CD4-positive, alpha-beta T cell treated with Interleukin-12 subunit alpha and Interleukin-12 subunit beta, for 1 hour (primary cell): ENCODE measurements at places on chromosomes 6 and 20.

- no peak for DNase-seq
These were observed 25.2 kb upstream of the NHSL1 start for GRCh38 chr6:138524526-138524925.

DNA sequence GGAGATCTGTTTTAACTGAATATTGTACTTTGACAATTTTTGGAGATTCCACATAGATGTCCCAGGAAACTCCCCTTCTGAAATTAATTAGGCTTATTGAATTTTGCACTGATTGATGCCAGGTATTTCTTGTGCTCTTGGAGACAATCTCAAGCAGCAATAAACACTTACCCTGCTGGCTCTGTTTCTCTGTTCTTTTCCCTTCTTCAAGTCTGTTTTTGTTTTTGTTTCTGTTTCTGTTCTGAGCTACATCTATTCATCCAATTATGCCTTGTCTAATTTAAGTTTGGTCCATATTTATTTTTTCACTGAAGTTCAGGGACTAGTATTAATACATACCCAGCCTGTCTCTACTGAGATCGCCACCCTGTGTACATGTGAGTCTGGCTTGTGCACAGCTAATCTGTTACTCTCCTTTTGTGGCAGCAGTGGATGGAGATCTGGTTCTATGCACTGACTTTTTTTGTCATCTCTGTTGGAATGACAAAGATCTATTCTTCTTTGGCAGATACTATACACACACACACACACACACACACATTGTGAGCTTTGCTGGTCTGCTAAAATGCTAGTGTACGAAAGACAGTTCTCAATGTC lies 51.9 kb downstream of the IL22RA2 start:
- no peak for DNase-seq

GRCh38 chr20:46027245-46027853 lies 1.7 kb upstream of the SLC12A5 start:
- DNase-seq, result peak; percentile 32

DNA sequence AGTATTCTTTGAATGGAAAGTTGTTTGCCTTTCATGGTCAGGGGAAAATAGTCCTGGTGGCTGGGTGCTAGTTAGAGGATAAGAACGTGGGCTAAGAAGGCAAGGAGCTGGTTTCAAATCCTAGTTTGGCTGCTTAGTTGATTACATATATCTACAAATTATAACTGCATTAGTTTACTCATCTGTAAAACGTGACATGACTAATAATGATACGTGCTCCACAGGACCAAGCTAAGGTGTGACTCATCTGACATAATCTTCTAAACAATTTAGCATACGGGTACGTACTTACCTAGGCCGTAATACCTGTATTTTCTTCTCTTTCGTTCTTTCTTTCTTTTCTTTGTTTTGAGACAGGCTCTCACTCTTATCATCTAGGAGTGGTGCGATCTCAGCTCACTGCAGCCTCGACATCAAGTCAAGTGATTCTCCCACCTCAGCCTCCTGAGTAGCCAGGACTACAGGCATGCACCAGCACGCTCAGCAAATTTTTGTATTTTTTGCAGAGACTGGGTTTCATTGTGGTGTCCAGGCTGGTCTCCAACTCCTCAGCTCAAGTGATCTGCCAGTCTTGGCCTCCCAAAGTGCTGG lies 1274.2 kb upstream of the GJE1 start:
- no peak for DNase-seq

- no peak for DNase-seq
These were observed 46.8 kb downstream of the SPATA2 start for GRCh38 chr20:49868538-49868937.

DNA sequence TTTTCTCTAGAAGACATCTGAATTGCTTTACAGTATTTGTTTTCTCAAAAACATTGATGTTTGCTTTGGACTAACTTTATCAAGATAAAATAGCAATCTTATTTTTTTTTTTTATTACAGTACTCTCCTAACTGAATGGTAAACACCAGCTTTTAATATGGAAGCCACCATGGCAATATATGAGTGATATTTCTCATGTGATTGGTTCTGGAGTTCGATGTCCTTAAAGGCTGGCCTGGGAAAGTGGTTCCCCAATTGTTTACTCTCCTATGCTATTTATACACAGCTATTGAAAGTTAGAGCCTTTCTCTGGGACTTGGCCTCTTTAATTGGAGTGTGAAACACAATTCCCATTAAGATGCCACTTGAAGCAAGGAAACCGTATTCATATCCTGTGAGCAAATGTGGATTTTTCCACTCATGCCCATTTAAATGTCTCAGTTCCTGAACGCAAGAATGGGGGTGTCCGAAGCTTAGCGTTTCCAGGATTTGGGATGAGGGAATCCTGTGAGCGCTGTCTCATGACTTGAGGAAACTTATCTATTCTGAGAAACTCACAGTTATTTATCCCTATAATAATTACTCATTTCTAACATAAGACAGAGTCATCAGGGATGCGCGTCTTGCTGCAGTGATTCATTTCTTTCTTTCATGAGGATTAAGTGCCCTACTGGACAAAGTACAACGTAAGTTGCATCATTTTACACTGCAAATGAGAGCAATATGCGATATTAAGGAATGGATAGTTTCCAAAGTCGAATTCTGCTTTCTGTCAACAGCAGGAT lies 143.3 kb upstream of the PREP start:
- DNase-seq, result no peak

DNA sequence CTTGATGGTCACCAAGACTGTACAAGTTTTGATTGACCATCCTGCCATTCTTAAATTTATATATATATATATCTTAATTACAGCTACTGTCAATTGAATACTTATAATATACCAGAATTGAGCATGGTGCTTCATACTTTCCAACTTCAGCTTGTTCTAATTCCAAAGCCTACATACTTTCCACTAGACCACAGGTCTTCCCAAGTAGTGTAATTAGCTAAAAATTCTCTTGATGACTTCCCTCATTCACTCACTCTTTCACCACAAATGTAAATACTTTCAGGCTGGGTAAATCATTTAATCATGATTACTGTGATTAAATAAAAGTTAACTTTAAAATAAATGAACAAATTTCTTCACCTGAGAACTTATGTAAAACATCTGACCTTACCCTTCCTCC lies 3.4 kb downstream of the ASF1A start:
- no peak for DNase-seq

- no peak for DNase-seq
These were observed 25.5 kb downstream of the ABHD12 start for GRCh38 chr20:25364879-25365699.

DNA sequence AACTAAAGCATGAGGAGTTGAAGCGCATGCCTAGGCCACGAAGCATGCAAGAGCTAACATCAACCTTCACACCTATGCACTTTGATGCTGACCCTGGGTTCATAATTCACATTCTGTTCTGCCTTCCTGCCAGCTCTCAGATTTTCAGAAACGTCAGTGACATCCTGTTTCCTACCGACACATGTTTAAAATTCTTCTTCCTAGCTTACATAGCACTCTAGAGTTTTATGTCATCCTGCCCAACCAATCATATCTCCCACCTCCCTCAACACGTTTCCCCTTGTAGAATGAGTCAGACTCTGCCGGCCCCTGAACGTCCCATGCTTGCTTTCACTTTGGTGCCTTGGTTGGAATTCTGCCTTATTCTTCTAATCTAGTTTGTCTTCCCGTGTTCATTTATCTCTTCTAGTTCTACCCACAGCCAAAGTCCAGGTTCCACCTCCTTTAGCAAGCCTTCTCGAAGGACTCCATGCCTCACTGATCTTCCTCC lies 97.2 kb upstream of the MAP7 start:
- peak; percentile 73 for DNase-seq

DNA sequence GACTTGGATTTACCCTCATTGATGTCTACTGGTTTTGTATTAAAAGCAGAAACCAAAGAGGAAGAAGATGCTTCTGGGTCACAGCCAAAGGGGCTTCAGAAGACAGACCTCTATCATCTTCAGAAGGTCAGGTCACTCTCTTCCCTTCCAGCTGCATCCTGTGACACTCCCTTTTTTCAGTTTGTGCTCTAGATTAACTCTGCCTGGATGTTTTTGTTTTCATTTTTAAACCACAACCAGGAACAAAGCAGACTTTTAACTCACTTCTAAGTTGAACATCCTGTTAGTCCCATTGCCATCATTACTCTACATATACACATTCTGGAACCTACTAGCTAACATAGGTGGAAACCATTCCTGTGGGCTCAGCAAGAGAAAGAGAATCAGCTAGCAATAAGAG lies 45.2 kb downstream of the AKIRIN2 start:
- peak; percentile 19 for DNase-seq

- peak; percentile 65 for DNase-seq
These were observed 35.9 kb downstream of the PLCG1 start for GRCh38 chr20:41173161-41173721.

DNA sequence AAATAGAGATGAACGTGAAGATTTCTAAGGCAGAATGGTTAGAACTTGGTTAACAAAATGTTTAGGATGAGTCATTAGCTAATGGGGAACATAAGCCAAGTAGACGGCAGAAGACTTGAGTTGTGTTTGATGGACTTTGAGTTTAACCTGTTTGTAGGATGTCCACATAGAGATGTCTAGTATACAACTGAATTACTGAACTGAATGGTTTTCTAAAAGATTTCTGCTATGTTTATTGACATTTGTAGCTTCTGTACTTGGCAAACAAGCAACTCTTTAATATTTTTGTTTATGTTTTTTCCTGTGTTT lies 54.5 kb upstream of the DYNLRB1 start:
- DNase-seq, result no peak

- DNase-seq, result no peak
These were observed 733 bp upstream of the PSORS1C2 start for GRCh38 chr6:31139599-31139998.

- DNase-seq, result no peak
These were observed at the start of gene TUBB2B for GRCh38 chr6:3227363-3228045. TUBB2B (minus strand) TSS chr6:3227653; CDS start chr6:3227543, 110 bp downstream.

DNA sequence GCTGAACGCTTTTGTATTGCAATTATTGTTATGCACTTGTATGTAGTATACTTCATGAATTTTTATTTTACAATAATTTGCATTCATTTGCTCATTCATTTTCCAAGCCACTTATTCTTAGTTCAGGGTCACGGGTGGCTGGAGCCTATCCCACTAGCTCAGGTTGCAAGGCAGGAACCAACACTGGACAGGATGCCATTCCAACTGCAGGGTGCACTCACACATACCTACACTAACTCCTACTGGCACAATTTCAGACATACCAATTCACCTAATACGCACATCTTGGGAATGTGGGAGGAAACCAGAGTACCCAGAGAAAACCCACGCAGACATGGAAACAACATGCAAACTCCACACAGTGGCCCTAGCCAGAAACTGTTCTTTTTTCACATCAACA lies 61.8 kb downstream of the LMBRD1 start:
- DNase-seq, result no peak

- no peak for DNase-seq
These were observed 119.4 kb upstream of the CEP85L start for GRCh38 chr6:118770835-118771234.

DNA sequence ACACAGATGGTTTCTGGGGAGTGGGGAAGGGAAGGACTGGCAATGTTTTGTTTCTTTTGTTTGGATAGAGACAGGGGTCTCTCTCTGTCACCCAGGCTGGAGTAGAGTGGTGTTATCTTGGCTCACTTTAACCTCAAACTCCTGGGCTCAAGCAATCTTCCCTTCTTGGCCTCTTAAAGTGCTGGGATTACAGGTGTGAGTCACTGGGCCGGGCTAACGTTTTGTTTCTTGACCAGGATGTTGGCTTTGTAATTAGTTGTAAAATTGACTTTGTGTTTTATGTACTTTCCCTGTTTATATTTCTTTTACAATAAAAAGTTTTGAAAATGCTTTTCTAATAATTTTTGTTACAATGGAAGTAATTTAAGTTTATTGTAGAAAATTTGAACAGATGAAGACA lies 10.9 kb downstream of the SPATS1 start:
- no peak for DNase-seq

DNA sequence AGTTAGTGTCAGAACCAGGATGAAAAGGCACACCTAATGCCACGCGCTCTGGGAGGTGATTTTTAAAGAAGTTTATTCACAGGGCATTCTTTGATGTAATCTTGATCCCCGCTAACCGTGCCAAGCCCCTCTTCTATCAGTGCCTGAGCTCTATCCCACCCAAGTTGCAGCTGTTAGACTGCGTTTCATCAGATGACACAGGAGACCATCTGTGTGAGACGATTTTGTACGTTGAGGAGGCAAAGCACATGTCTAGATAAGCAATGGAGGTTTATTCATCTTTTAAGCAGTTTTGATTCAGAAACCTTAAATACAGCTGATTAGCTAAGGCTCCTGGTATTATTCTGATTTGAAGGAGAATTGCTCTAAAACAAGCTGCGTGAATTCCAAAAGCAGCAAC lies 18.6 kb downstream of the RNASET2 start:
- DNase-seq, result no peak

DNA sequence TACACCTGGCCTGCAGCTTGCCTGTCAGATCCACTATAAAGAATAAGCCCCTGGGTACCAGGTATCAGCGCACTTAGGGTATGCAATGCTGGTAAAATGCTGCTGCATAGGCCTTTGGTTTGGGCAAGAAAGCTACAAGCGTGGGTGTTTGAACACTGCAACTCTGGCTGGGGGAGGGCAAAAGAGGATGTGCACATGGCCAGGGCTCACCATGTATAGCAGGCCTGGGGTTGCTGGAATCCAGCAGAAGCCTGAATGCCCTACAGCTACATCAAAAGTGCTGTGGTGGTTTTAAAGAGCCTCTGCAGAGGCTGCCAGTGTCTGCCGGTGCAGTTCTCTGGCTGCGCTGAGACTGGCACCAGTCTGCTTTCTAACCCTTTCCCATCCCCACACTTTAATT lies 51.7 kb downstream of the UQCC1 start:
- no peak for DNase-seq

GRCh38 chr6:166776571-166776970 lies 149.5 kb upstream of the RPS6KA2 start:
- no peak for DNase-seq

DNA sequence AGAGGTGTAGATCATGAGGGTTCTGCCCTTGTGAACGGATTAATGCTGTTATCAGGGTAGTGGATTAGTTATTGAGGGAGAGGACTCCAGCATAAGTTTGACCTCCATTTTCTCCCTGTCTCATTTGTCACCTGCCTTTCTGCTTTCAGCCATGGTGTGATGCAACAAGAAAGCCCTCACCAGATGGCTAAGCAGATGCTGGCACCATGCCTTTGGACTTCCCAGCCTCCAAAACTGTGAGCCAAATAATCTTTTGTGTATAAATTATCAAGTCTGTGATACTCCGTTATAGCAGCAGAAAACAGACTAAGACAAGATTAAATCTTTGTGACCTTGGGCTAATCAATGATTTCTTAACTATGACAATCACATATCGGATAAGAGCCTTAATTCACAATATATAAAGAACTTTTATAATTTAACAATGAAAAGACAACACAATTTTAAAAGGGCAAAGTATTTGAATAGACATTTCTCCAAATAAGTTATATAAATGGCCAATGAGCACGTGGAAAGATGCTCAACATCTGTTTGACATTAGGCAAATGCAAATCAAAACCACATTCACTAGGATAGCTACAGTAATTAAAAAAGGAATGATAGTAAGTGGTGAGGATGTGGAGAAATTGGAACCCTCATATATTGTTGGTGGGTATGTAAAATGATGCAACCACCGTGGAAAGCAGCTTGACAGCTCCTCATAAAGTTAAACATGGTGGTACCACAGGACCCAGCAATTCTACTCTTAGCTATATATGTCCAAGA lies 45.3 kb upstream of the IFNGR1 start:
- DNase-seq, result no peak

GRCh38 chr6:41651962-41652657 lies 13.8 kb downstream of the MDFI start:
- DNase-seq, result no peak
